ENCODE measurements at places on chromosomes 3 and 15.

GRCh38 chr3:170746175-170746942, 123.6 kb downstream of the RPL22L1 start:
- no peak for DNase-seq

GRCh38 chr3:196625331-196625730, 14.2 kb upstream of the NRROS start:
- no peak for DNase-seq

DNA sequence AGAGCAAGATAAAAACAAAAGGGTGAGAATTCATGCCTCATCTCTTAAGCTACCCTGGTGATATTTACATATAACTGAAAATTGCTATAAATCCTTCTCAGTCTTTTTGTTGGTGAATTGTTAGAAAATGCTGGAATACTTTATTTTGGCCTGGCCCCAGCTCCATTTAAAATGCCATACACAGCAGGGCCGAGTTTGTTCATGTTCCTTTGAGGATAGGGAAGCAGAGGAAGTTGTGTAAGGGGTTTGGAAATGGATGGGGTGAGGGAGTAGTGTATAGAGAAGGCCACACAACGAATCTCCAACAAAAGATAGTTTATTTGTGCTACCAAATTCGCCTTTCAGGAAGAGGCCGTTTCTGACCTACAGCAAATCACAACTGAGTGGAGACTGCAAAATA, 78.6 kb upstream of the ADAMTS9 start:
- DNase-seq, result no peak

DNA sequence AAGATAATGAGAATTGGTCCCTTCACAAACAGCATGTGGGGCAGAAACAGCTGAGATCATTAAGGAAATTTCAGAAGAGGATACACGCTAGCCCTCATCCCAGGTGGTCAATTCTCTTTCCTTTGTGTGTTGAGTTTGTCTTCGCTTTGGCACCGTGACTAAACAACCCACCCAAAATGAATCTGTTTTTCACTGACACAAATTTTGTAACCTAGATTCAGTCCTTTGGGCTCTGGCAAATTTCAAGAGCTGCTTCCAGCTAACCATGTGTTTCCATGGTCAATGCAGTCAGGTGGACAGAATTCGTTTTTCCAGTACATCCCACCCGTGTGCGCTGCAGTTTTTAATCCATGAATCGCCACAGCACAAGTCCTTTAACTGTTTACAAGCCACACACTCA, 435.4 kb downstream of the WDR72 start:
- DNase-seq, result no peak

DNA sequence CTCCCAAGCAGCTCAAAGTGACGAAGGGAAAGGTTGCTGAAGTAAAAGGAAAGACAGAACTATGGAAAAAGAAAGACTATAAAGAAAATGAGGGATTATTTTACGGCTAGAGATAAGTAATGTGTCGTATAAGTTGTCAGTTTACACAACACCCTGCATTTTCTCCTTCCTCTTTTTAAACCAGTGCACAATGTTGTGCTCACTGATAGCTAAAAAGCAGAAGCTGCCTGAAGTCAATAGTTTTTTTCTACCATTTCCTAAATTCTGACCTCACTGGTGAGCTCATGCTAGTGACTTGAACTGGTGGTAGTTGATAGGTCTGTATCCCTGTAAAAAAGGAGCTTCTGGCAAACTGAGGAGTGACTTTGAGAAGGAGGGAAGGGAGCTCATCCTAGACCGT, 368.6 kb upstream of the GBE1 start:
- DNase-seq, result no peak

GRCh38 chr3:176712191-176712590, 485.1 kb downstream of the TBL1XR1 start:
- no peak for DNase-seq

- no peak for DNase-seq
These were observed 3.5 kb downstream of the SMAD6 start for GRCh38 chr15:66705277-66706146.

- no peak for DNase-seq
These were observed 61.8 kb upstream of the LIPC start for GRCh38 chr15:58369956-58370355.

DNA sequence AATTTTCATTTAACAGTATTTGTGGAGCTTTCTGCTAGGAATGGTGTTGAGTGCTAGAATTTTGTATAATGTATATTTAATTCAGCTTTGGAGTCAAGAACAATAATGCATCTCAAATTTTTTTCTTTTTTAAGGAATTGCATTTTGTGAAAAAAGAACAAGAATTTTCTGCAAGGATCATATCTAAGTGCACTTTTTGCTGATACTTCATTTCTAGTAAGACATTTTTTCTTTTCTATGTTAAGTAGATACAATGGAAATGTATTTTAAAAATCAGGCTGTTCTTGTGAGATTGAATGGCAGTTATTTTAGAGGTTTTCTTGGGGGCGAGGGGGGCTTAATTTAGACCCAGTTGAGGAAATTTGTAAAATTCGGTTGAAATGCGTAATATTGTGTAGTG, 32.5 kb downstream of the MEF2A start:
- no peak for DNase-seq

DNA sequence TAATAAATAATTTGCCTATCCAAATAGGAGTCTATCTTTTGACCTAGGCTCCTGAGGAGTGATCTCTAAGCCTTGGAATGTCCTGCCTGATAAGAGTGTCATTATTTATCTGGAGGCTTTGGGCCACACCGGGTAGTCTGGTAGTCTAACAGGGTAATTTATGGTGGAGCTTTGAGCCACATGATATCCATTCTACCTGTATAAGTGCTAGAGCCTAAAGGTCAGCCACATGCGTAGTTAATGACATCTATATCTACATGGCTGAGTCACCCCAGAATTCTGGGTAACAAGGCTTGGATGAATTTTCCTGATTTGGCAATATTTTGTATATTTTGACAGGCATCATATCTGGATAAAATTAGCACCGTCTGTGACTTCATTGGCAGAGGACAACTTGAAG, 681.4 kb downstream of the MCTP2 start:
- no peak for DNase-seq

- DNase-seq, result no peak
These were observed 102.0 kb upstream of the THRB start for GRCh38 chr3:24596626-24597025.
